GDM1 (cell line): ENCODE measurements at places on chromosomes 7 and 10.

GRCh38 chr7:7105800-7106582 is 76.4 kb upstream of the C1GALT1 start:
- DNase-seq, result no peak

DNA sequence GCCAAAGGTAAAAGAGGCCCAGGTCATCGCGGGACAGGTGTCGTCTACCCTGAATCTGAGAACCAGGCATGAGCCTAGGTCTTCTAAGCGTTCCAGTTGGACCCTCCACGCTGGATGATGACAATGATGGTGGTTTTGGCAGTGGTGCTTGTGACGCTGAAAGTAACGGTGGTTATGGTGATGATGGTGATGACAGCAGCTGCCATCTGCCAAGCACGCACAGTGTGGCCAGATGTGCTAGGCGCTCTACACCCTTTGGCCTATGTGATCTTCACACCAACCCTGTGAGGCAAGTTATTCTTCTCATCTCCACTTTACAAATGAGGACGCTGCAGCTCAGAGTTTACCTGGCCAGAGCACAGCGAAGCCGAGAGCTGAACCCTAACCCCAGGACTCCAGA is 93.9 kb downstream of the FAM53B start:
- no peak for DNase-seq

- peak; percentile 54 for DNase-seq
These were observed 6.9 kb downstream of the IFIT1B start for GRCh38 chr10:89384474-89385340.

GRCh38 chr10:4887501-4887900 is 61.5 kb downstream of the AKR1E2 start:
- DNase-seq, result no peak

GRCh38 chr10:21260066-21260465 is 265.4 kb downstream of the SKIDA1 start:
- no peak for DNase-seq

- DNase-seq, result no peak
These were observed 20.9 kb upstream of the SMC3 start for GRCh38 chr10:110546499-110547110.

DNA sequence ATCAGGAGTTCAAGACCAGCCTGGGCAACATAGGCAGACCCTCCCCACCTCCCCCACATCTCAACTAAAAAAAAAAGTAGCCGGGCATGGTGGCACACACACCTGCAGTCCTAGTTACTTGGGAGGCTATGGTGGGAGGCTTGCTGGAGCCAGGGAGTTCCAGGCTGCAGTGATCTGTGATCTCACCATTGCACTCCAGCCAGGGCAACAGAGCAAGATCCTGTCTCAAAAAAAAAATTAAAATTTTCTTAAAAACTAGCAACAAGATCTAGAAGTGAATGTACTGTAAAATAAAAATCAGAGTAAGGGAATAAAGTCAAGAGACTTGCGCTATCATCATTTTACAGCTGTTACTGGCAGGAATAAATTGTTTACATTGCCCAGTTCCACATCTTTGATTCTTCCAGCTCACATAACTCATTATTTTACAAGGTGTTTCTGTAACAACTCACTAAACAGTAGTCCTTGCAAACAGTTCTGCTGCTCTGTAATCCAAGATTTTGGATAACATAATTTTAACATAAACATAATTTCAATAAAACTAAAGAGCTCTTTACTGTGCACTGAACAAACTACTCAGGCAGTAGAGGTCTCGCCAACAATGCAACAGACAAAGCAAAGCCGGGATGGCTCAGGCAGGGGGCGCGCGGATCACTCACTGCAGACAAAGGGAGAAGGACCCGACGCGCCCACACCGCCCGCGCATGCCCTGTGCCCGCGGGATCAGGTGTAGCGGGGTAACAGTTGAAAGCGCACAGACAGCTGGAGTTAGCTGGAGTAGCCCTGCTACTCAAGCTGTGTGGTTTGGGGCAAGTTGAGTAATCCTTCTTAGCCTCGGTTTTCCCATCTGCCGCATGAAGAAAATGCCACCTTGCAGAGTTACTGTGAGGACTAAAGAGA is 73.3 kb upstream of the NFE2L3 start:
- peak; percentile 12 for DNase-seq

- no peak for DNase-seq
These were observed 44.3 kb downstream of the PRR15 start for GRCh38 chr7:29607889-29608288.

GRCh38 chr10:61157182-61157581 is 213.2 kb upstream of the RHOBTB1 start:
- DNase-seq, result no peak
